ENCODE measurements at places on chromosomes 4 and X. TPM values are rescaled to one million over a fixed set of nuclear protein-coding genes. Genes with fewer than 3 reads are reported as not detected.

Gene PARM1
- 77.2 TPM for total RNA-seq

Gene SOD3
- total RNA-seq, result 129 TPM

Gene ARHGAP24
- total RNA-seq, result 49.3 TPM

Gene HTR2C
- total RNA-seq, result not detected

Gene NDP
- 0.12 TPM for total RNA-seq

Gene TRPC3
- total RNA-seq, result 0.28 TPM

Gene ADH1B
- 243 TPM for total RNA-seq

Gene RPL34
- 818 TPM for total RNA-seq

Gene CSAG3
- total RNA-seq, result not detected

Gene LRRC66
- total RNA-seq, result 0.47 TPM

Gene PABPC1L2A
- not detected for total RNA-seq

Gene TBX22
- total RNA-seq, result 0.20 TPM

Gene PF4V1
- not detected for total RNA-seq

Gene SAP30
- total RNA-seq, result 20.1 TPM

Gene PDZD11
- 39.6 TPM for total RNA-seq

Gene CSN1S1
- total RNA-seq, result not detected

Gene YTHDC1
- 51.2 TPM for total RNA-seq

Gene FAM47E
- 2.7 TPM for total RNA-seq

Gene PNMA6A
- 2.0 TPM for total RNA-seq

Gene AMBN
- total RNA-seq, result not detected

Gene NLGN4X
- total RNA-seq, result 5.4 TPM

Gene PDZD4
- 4.7 TPM for total RNA-seq

Gene ZNF674
- total RNA-seq, result 3.2 TPM

Gene DCLK2
- 15.3 TPM for total RNA-seq

Gene VCX3B
- not detected for total RNA-seq

Gene MAGEB5
- total RNA-seq, result not detected

Gene HTT
- 19.9 TPM for total RNA-seq

Gene XG
- 1.0 TPM for total RNA-seq

Gene TEX11
- 0.25 TPM for total RNA-seq

Gene ITM2A
- 174 TPM for total RNA-seq

Gene CLGN
- 81.3 TPM for total RNA-seq

Gene DMRTC1B
- total RNA-seq, result not detected

Gene CABS1
- not detected for total RNA-seq

Gene EFHC2
- total RNA-seq, result 5.9 TPM

Gene EREG
- 0.08 TPM for total RNA-seq

Gene EDA
- 19.2 TPM for total RNA-seq

Gene ADH7
- not detected for total RNA-seq

Gene CXCL8
- 1.7 TPM for total RNA-seq

Gene XPNPEP2
- 4.1 TPM for total RNA-seq

Gene HERC5
- total RNA-seq, result 3.2 TPM

Gene PHOX2B
- 0.11 TPM for total RNA-seq

Gene TGIF2LX
- not detected for total RNA-seq

Gene GAGE2A
- total RNA-seq, result not detected

Gene MAGEB1
- total RNA-seq, result not detected

Gene GLRA2
- not detected for total RNA-seq

Gene SCD5
- total RNA-seq, result 12.0 TPM

Gene PAK3
- 0.85 TPM for total RNA-seq

Gene HDX
- 5.1 TPM for total RNA-seq

Gene ZNF630
- total RNA-seq, result 2.9 TPM

Gene PHEX
- 0.29 TPM for total RNA-seq

Gene GRSF1
- total RNA-seq, result 78.9 TPM

Gene HAUS3
- 7.9 TPM for total RNA-seq

Gene SULT1B1
- 0.51 TPM for total RNA-seq

Gene PLCXD1
- total RNA-seq, result 9.0 TPM

Gene AMTN
- not detected for total RNA-seq

Gene SPANXN3
- not detected for total RNA-seq

Gene FHDC1
- 1.1 TPM for total RNA-seq
